Mucosa of descending colon (tissue), 3 donors: ENCODE measurements at places on chromosomes 11 and 22. TPM values are rescaled to one million over a fixed set of nuclear protein-coding genes. Genes with fewer than 3 reads are reported as not detected.
A peak's percentile ranks its signal among the peaks of the same experiment; 100 is the strongest.

Gene POU2AF3
- total RNA-seq: 6.7 TPM

Gene CD6
- total RNA-seq: 2.3 TPM

Gene SCGB1D1
- total RNA-seq: not detected

- no peak for DNase-seq
These were observed 35.2 kb downstream of the MOV10L1 start for GRCh38 chr22:50125029-50125428.

Gene APOL5
- total RNA-seq: not detected

- no peak for DNase-seq
These were observed 23.7 kb downstream of the INCENP start for GRCh38 chr11:62147545-62147944.

DNA sequence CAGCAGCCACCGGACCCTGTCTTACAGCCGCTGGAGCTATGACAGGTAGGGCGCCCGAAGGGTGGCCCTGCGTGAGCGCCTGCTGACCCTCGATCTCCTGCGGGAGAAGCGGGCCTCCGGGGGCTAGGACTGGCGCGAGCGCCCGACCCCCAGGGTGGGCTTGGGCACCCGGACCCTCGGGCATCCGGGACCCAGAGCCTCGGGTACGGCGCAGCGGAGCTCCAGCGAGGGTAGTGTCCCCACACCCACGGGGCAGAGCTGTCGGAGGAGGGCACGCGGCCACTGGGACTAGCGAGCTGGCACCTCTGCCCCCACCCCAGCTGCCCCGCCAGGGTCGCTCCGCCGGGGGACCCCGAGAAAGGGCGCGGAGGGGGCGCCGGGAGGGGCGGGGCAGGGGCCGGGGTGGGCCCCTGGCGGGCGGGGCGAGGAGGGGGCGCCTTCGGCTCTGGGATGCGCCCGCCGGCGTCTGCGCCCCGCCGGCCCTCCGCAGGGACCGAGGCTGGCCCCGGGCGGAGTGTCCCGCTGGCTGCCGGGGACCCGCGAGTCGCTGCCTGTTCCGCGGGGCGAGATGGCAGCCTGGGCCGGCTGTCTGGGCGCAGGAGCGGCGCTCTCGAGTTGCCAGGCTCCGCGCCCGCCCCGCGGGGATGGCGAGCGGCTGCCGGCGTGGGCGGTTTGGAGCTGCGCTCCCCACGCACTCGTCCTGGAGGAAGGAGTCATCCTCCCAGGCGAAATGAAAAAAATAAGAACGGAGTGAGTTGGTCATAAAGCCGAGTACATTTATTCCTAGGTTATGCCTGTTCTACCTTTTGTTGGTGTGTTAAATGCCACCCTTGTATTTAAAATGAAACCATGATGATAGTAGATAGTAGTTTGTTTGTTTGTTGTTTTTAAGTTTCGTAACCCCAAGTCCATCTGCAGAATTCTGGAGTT is 32.4 kb downstream of the EIF3F start:
- DNase-seq: no peak

GRCh38 chr22:49951986-49952896 is 8.3 kb upstream of the PIM3 start:
- no peak for DNase-seq

- no peak for DNase-seq
These were observed 51.8 kb downstream of the SYN3 start for GRCh38 chr22:33006220-33006954.

- no peak for DNase-seq
These were observed 295.2 kb upstream of the CCDC179 start for GRCh38 chr11:23155503-23155902.

GRCh38 chr22:46036558-46037408 is 59.8 kb upstream of the WNT7B start:
- DNase-seq: peak; percentile 56

GRCh38 chr22:38155703-38156102 is 25.9 kb downstream of the PLA2G6 start:
- DNase-seq: no peak

GRCh38 chr22:28188178-28188879 is 269.3 kb upstream of the PITPNB start:
- DNase-seq: no peak

Gene MRGPRX4
- not detected for total RNA-seq

Gene ART1
- total RNA-seq: 1.8 TPM

GRCh38 chr11:104369761-104370160 is 205.8 kb upstream of the PDGFD start:
- no peak for DNase-seq

Gene GNG3
- 0.92 TPM for total RNA-seq

DNA sequence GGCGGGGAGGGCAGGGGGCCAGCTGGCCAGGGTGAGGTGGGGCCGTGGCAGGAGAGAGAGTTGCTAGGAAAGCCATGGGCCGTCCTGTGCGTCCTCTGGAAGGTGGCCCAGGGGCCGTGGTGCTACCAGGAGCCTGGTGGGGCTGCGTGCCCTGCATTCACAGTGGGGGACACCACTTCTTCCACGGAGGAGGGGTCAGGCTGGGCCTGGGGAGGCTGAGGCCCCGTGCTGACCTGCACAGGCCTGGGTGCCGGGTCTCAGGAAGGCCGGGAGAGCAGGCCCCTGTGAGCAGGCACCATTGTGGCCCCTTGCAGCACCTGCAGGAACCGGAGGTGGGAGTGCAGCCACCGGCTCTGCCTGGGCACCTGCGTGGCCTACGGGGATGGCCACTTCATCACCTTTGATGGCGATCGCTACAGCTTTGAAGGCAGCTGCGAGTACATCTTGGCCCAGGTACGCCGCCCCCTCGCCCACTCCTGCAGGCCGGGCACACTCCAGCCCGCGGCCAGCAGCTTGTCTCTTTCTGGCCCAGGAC is 12.0 kb downstream of the MUC5B start:
- DNase-seq: peak; percentile 31

DNA sequence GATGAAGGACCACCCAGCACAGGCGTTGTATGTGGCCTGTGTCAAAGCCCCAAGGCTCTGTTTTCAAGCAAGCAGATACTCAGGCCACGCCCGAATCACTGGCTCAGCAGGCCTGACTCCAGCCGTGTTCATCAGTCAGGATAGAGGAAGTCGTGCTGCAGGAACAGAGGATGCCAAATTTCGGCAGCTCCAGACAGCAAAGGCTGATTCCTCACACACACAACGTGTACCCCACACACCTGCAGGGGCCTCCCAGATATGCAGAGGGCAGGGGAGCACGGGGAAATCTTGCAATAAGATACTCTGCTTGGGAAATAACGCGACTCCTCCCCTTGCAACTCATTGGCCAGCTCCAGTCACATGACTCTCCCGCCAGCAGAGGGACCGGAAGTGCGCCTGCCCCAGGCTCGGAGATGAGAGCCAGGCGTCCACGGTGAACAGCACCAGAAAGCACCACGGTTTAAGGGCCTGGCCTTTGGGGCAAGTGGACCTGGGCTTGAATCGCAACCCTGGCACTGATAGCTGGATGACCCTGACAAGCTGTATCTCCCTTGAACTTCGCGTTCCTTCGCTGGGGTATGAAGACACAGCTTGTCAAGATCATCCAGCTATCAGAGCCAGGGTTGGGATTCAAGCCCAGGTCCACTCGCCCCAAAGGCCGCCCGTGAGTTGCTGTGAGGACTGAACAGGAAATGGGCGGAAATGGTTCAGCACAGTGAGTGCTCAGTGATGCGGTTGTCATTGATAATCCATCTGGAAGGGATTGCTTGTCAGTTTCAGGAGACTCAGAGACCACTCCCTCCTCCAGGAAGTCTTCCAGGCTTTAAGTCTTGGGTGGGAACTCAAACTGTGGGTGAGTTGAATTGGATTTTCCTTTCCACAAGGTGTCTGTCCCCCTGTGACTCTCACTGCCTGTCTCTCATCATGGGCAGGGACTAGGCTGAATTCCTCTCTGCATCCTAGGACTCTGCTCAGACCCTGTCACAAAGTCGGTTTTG is 88.5 kb downstream of the MYEOV start:
- peak; percentile 42 for DNase-seq

DNA sequence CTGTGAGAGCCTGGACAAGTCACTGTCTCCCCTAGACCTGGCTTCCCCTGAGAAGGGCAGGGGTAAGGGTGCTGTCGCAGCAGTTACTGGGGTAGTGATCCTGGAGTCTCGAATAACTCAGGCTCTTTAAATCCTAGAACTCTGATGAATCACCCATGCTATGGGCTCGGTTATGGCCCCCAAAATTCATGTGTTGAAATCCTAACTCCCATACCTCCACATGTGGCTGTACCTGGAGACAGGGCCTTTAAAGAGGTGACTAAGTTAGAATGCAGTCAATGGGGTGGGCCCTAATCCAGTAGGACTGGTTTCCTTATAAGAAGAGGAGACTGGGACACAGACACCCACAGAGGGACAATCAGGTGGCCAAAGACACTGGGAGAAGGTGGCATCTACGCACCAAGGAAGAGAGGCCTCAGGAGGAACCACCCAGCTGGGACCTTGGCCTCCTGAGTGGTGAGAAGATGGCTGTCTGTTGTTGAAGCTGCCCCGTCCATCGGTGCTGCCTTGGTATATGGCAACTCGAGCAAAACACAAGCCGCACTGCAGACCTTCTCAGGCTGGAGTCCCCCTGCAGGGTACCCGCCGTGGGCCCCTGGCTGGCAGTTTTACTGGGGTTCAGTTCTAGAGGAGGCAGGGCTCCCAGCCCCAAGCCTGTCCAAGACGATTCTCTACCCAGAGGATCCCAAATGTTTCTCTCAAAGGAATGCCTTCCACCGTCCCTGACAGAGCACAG is 48.8 kb upstream of the SHISAL1 start:
- peak; percentile 37 for DNase-seq

Gene PLAAT3
- total RNA-seq: 26.7 TPM

Gene C11orf97
- not detected for total RNA-seq

Gene DUSP8
- 28.2 TPM for total RNA-seq

- no peak for DNase-seq
These were observed 383.7 kb downstream of the TMEM135 start for GRCh38 chr11:87421422-87421821.

DNA sequence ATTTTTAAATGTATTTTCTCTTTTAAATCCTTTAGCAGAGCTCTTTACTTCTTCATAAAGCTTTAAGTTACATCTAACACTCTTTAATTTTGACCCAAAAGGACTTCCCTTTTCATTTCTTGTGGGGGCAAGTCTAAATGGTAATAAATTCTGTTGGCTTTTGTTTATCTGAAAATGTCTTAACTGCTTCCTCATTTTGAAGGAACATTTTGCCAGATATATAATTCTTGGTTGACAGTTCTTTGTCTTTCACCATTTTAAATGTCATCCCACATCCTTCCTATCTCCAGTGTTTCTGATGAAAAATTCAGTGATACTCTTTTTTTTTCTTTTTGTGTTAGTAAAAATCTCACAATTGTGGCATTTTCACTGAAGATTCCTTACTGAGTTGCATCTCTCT is 44.7 kb upstream of the ZBTB44 start:
- no peak for DNase-seq

GRCh38 chr11:56642339-56642738 is at the start of gene OR5AP2:
Gene OR5AP2, minus strand, starts transcription at chr11:56642439. Its CDS starts 0 bp downstream, at chr11:56642439.
- DNase-seq: no peak

Gene FERMT3
- total RNA-seq: 26.4 TPM

DNA sequence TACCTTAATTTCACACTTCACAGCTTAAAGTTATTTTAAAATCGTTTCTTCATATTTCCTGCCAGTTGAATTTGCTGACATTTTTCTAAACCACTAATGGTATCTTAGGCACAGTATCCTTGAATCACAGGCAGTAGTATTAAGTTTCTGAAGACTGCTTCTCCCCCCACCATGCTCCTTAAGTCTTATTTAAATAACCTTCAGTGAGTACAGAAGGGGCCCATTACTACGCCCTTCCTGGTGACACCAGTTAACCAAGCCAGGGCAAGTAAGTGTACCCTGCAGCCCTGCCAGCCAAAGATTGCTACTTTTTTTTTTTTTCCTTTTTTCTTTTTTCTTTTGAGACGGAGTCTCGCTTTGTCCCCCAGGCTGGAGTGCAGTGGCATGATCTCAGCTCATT is 19.9 kb downstream of the KDM2A start:
- no peak for DNase-seq

GRCh38 chr11:108975641-108976071 is 310.8 kb downstream of the DDX10 start:
- no peak for DNase-seq

- DNase-seq: no peak
These were observed 494.6 kb upstream of the LRRC4C start for GRCh38 chr11:41954034-41954433.

DNA sequence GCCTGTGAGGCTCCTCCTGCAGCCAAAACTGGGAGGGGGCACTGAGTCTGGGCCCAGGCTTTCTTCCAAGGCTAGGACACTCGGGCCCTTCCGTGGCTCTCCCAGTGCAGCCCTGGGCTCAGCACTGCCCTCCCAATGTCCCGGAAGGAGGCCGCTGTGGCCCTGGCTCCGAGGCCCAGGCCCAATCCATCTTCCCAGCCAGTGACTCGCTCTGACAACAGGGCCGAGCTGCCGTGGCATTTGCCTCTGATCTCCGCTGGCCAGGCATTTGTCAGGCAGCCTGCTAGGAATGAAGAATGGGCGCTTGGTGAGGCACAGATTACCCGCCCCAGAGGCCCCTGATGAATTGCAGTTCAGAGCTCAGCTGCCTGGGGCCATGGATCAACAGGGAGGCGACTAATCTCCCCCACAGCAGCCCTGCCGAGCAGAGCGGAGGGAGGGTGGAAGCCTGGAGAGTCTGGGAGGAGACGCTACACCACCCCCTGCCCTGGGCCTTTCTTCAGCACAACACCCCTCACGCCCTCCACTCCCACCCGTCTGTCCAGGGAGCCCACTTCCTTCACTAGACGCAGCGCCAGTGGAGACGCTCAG is 8.3 kb downstream of the FXYD2 start:
- no peak for DNase-seq

Gene SCUBE1
- total RNA-seq: 20.9 TPM

Gene CTNND1
- 545 TPM for total RNA-seq

Gene HOATZ
- not detected for total RNA-seq

Gene SCGB2A2
- total RNA-seq: not detected

GRCh38 chr11:68263444-68264035 is 8.2 kb downstream of the C11orf24 start:
- DNase-seq: no peak

DNA sequence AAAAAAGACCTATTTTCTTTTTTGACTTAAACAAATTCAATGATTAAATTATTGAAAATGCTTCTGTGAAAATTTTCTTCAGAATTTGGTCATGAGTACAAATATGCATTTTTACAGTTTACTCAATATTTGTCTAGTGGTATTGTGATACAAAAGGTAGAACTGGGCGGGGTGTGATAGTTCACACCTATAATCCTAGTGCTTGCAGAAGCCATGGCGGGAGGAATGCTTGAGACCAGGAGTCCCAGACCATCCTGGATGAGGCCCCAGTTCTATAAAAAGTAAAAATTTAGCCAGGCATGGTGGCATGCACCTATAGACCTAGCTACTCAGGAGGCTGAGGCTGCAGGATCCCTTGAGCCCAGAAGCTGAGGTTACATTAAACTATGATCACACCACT is 90.6 kb downstream of the ARHGAP42 start:
- peak; percentile 57 for DNase-seq

Gene MPEG1
- 8.7 TPM for total RNA-seq

GRCh38 chr22:42717197-42717928 is 3.3 kb downstream of the A4GALT start:
- no peak for DNase-seq

DNA sequence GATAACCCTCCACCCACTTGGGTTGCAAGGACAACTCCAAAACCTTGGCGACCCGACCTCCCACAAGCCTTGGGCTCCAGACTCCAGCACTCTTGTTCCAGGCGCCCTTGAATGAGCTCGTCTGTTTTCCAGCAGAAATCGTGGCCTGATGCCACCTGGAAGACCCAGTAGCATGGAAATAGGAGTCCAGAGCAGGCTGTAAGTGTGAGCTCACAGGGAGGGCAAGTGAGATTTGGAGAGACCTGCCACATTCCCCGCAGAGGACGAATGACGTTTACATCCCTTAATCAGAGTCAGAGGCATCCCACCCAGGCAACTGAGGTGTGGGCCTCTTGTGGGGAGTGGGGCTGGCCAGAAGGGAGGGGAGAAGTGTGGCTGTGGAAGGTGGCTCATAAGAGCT is 71.9 kb downstream of the LDLRAD3 start:
- DNase-seq: no peak
